T-helper 2 cell treated with Interferon-gamma antibody and Interleukin-4, amounts not matched to agents 5 μg/mL and 100 μg/mL, for 36 hours (primary cell): ENCODE measurements at places on chromosomes 7 and 10.

DNA sequence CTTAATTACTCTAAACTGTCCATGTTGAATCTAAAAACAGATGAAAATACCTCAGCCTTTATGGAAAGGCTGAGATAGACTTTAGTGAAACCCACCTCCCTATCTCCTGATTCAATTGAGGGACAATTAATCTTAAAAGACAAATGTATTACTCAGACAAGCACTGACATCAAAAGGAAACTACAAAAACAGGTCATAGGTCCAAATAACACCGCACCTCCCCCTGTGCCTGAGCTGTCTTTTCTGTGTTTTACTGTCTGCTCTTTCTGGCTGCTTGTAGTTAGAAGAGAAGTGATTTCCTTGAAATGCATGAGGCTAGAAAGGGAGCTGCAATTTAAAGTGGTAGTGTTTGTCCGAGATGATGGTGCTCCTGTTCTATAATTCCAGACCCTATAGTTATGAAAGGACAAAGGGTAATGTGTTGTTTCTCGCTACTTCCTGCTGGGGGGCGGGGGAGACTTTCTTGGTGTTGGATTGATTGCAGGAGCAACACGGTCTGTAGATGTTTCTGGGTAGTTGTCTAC is 16.0 kb downstream of the AKR1C8 start:
- H3K27me3 ChIP-seq: no peaks in the 10 kb centered on the region
- no peak overlapping the region for H3K4me3 ChIP-seq
- peak; percentile 24 for DNase-seq
- H3K36me3 ChIP-seq: no peaks in the 10 kb centered on the region
- no peaks in the 10 kb centered on the region for H3K4me1 ChIP-seq

GRCh38 chr7:103987451-103987850 is 2.0 kb downstream of the RELN start:
- H3K27ac ChIP-seq: no peak overlapping the region
- DNase-seq: no peak
- no peak overlapping the region for H3K4me3 ChIP-seq
- H3K36me3 ChIP-seq: no peaks in the 10 kb centered on the region
- H3K4me1 ChIP-seq: peaks cover 5% of the 10 kb centered on the region

DNA sequence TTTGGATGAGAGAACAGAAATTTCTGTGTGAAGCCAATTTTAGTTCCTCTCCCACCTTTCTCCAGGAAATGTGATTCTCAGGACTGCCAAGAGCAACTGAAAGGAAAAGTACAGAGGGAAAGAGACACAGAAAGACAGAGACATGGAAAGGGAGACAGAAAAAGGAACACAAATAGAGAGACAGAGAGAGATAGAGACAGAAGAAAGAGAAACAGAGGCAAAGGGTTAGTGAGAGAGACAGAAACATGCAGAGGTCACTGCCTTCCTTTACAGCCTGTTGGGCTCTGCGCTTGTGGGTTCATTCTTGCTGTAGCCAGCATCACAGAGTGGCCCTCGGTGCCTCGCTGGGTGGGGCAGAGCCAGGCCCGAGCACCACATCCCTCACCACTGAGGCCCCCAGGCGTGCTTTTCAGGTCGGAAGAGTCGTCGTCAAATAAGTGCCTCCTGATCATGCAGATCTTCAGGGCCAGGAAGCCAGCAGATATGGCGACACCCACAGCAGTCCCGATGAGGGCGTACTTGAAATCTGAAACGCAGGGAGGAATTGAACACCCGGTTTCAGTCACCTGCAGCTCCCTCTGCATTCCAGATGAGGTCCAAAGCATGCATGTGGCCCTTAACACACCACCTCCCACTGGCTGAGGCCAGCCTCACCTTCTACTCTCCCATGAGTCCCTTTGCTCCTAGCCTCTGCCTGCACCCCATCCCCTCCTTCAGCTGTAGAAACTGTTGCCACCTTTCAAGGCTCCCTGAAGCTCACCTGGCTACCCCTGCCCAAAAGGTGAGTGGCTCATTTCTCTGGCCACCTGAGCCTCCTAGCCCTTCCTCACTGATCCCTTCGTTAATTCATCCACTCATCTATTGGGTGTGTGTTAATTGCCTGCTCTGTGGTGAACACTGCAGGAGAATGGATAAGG is 21.4 kb downstream of the TMEM273 start:
- no peaks in the 10 kb centered on the region for H3K27me3 ChIP-seq
- peak overlapping the region; percentile 48 for H3K27ac ChIP-seq
- H3K36me3 ChIP-seq: peaks cover 22% of the 10 kb centered on the region
- H3K4me3 ChIP-seq: no peak overlapping the region
- peaks cover 31% of the 10 kb centered on the region for H3K4me1 ChIP-seq

- H3K27ac ChIP-seq: no peak overlapping the region
- peaks cover 62% of the 10 kb centered on the region for H3K36me3 ChIP-seq
- DNase-seq: no peak
- peaks cover 29% of the 10 kb centered on the region for H3K4me1 ChIP-seq
Observed at GRCh38 chr10:6009961-6010360, 32.6 kb upstream of the IL15RA start.

GRCh38 chr7:7035851-7036250 is 146.5 kb upstream of the C1GALT1 start:
- peaks cover 2% of the 10 kb centered on the region for H3K27me3 ChIP-seq
- no peak overlapping the region for H3K4me3 ChIP-seq
- no peaks in the 10 kb centered on the region for H3K36me3 ChIP-seq
- H3K4me1 ChIP-seq: no peaks in the 10 kb centered on the region
- H3K27ac ChIP-seq: no peak overlapping the region
- DNase-seq: no peak

GRCh38 chr7:130929896-130930659 is 196.1 kb upstream of the KLF14 start:
- H3K4me3 ChIP-seq: no peak overlapping the region
- H3K4me1 ChIP-seq: peaks cover 74% of the 10 kb centered on the region
- peaks cover 65% of the 10 kb centered on the region for H3K36me3 ChIP-seq
- DNase-seq: no peak
- H3K27me3 ChIP-seq: no peaks in the 10 kb centered on the region

- no peaks in the 10 kb centered on the region for H3K4me1 ChIP-seq
- no peak for DNase-seq
- H3K36me3 ChIP-seq: no peaks in the 10 kb centered on the region
Observed at GRCh38 chr10:30803892-30804322, 174.4 kb upstream of the LYZL2 start.

GRCh38 chr10:14023673-14024328 is 306.9 kb downstream of the FRMD4A start:
- no peak for DNase-seq
- H3K27me3 ChIP-seq: peaks cover 31% of the 10 kb centered on the region
- H3K36me3 ChIP-seq: no peaks in the 10 kb centered on the region

DNA sequence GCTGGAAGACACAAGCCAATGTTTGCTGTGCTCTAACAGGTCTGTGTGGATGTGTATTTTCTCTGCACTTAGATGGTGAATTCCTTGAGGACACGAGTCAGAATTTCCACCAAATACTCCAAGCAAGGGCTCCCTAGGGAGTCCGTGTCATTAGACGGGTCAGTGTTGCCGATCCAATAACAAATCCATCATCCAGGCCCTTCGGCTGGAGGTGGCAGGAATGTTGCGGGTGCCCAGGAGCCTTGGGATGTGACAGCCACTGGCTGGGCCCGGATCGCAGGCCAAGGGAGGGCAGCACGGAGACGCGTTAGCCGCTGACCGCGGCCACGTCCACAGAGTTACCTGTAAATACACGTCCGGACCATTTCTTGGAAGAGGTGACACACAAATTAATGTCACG is 186.8 kb downstream of the WDR37 start:
- H3K4me3 ChIP-seq: no peak overlapping the region
- no peak for DNase-seq
- H3K36me3 ChIP-seq: no peaks in the 10 kb centered on the region
- no peak overlapping the region for H3K27ac ChIP-seq
- H3K27me3 ChIP-seq: peaks cover 10% of the 10 kb centered on the region
- H3K4me1 ChIP-seq: peaks cover 2% of the 10 kb centered on the region

GRCh38 chr10:111081595-111081994 is 4.8 kb downstream of the ADRA2A start:
- no peak overlapping the region for H3K4me3 ChIP-seq
- no peak for DNase-seq
- H3K4me1 ChIP-seq: no peaks in the 10 kb centered on the region

- H3K27me3 ChIP-seq: peaks cover 2% of the 10 kb centered on the region
- no peaks in the 10 kb centered on the region for H3K36me3 ChIP-seq
- H3K4me1 ChIP-seq: peaks cover 15% of the 10 kb centered on the region
- no peak for DNase-seq
- H3K27ac ChIP-seq: no peak overlapping the region
Observed at GRCh38 chr10:96671211-96671890, 49.0 kb downstream of the PIK3AP1 start.

- H3K4me1 ChIP-seq: no peaks in the 10 kb centered on the region
- no peaks in the 10 kb centered on the region for H3K36me3 ChIP-seq
- peaks cover 17% of the 10 kb centered on the region for H3K27me3 ChIP-seq
Observed at GRCh38 chr7:140624392-140625191, 16.0 kb downstream of the DENND2A start.

- no peak for DNase-seq
- peaks cover 41% of the 10 kb centered on the region for H3K27me3 ChIP-seq
- no peak within 1 kb of the TSS for H3K4me3 ChIP-seq
- no peak within 1 kb of the TSS for H3K27ac ChIP-seq
- no peaks in the 10 kb centered on the region for H3K36me3 ChIP-seq
- H3K4me1 ChIP-seq: no peaks in the 10 kb centered on the region
Observed at GRCh38 chr10:127196282-127197153, at the start of gene INSYN2A. Gene INSYN2A, minus strand, starts transcription at chr10:127196591. Its CDS starts 20,196 bp downstream, at chr10:127176395.

DNA sequence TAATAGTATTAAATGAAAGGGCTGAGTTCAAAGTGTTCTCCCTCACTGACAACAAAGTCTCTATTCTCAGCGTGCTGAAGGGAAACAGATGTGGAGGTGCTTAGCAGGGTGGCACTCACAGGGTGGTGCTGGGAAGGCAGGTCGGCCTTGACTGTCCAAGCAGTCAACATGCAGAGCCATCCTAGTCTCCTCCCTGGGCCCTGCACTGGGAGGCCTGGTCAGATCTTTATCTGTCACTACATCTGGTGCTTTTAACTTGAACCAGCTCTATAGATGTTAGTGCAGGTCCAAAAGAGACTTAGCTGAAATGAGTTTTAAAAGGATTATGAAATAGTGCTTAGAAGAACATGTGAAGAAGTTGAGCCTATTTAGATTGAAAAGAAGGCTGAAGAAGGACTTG is 82.1 kb downstream of the AVL9 start:
- H3K4me3 ChIP-seq: no peak overlapping the region
- peaks cover 46% of the 10 kb centered on the region for H3K36me3 ChIP-seq

GRCh38 chr7:102094316-102094650 is 192.4 kb upstream of the SH2B2 start:
- H3K27me3 ChIP-seq: no peaks in the 10 kb centered on the region
- H3K4me3 ChIP-seq: no peak overlapping the region
- no peak overlapping the region for H3K27ac ChIP-seq
- no peak for DNase-seq
- no peaks in the 10 kb centered on the region for H3K36me3 ChIP-seq
- H3K4me1 ChIP-seq: no peaks in the 10 kb centered on the region

GRCh38 chr7:8637322-8637721 is 203.9 kb downstream of the NXPH1 start:
- no peaks in the 10 kb centered on the region for H3K27me3 ChIP-seq
- no peak overlapping the region for H3K4me3 ChIP-seq
- no peaks in the 10 kb centered on the region for H3K36me3 ChIP-seq
- no peak overlapping the region for H3K27ac ChIP-seq
- no peak for DNase-seq
- H3K4me1 ChIP-seq: no peaks in the 10 kb centered on the region

DNA sequence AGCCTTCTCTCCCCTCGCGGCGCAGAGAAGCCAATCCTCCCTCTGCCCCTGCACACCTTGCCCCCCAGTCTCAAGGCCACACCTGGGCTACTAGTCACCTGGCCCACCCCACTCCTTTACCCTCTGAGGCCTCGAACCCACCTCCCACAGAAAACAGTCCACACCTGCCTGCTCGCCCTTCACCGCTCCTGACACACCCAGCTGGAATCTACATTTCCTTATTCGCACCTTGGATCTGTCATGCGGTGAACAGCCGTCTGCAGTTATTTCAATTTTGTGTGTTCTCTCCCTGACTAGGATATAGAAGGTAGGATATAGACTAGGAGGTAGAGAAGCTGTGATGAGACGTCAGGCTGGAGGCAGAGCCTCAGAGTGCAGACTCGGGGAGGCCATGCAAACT is 29.4 kb downstream of the SMKR1 start:
- H3K36me3 ChIP-seq: no peaks in the 10 kb centered on the region
- no peak overlapping the region for H3K27ac ChIP-seq
- peaks cover 16% of the 10 kb centered on the region for H3K4me1 ChIP-seq
- DNase-seq: no peak

DNA sequence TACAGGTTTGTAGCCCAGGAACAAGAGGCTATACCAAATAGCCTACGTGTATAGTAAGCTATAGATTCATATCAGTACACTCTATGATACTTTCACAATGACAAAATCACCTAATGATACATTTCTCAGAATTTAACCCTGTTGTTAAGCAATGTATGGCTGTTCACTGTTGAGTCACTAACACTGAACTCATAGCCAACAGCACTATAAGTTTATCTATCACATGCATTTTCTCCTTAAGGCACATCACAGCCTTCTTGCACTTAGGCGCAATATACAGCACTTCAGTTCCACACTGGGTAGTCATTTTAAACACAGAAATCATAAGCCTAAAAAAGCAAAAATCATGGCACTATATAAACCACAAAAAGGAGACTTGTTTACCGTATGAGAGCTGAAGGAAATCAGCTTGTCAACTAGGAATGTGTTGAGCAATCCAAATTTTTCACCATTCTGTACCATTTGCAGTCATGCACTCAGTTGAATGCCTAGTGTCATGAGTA is 45.6 kb downstream of the ZNF438 start:
- peaks cover 15% of the 10 kb centered on the region for H3K36me3 ChIP-seq
- peak overlapping the region; percentile 56 for H3K4me3 ChIP-seq
- H3K27ac ChIP-seq: peak overlapping the region; percentile 94
- H3K27me3 ChIP-seq: no peaks in the 10 kb centered on the region
- DNase-seq: peak; percentile 27

DNA sequence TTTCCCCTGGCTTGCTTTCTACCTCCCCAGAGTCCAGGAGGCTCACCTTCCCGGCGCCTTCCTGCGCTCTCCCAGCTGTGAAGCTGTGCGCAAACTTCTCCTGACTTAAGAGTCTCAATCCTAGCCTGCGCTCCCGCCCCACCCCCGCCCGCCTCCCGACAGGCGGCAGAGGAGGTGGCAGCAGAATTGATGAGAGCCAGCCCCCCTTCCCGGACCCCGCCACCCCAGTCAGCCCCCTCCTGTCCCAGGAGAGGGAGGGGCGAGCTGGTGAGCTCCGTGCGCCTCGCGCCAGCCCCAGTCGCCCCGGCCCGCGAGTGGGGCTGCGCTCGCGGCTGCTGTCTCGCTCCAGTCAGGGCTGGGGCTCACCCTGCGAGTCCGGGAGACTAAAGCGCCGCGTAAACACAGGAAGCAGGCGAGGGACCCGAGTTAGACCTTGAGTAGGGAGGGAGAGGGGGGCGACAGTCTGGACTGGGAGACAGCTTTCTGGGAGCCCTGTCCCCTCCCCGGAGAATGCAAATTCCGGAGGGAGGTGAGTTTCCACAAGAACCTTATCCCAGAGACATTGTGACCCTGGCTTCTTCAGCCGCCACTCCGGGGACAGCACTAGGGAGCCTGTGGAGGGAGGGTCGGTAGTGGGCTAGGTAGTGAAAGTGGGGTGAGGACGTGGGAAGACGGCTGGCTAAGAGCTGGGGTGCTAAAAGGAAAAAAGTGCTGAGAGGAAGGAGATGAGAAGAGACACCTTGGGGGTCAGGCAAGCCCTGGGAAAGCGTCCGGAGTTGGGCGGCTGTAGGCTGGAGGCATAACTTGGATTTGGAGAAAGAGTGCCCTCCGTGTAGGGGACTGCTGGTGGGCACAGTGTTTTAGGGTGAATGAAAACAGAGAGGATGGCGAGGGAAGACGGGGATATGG is at the start of gene CALCR:
Gene CALCR (minus strand): TSS at position 79 of the 909 bp plus-strand sequence. CDS start 87,743 bp downstream, outside the sequence.
- H3K4me3 ChIP-seq: no peak within 1 kb of the TSS
- no peak for DNase-seq
- no peaks in the 10 kb centered on the region for H3K36me3 ChIP-seq
- no peaks in the 10 kb centered on the region for H3K4me1 ChIP-seq
